ENCODE measurements at places on chromosomes 11 and 22.

DNA sequence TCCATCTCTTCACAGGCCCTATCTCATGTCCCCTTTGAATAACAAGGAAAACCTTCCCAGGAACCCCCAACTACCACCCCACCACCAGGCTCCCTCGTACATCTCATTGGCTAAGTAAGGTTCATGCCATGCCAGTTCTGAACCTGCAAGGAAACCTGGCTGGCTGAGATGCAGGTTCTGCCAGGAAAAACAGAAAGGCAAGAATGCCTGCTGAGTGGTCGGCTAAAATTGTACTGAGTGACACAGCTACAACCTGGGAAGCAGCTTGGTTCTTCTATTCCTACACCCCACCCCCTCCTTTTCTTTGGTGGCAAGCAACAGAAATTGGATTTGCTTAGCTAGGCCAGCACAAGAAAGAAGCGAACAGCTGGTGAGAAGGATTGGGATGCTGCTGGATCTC, 36.1 kb upstream of the TSPAN18 start:
- H3K36me3 ChIP-seq = no peaks in the 10 kb centered on the region
- H3K4me1 ChIP-seq = peaks cover 21% of the 10 kb centered on the region
- no peaks in the 10 kb centered on the region for H3K27me3 ChIP-seq
- no peak overlapping the region for H3K27ac ChIP-seq

- no peak for DNase-seq
- no peaks in the 10 kb centered on the region for H3K36me3 ChIP-seq
- no peak overlapping the region for H3K27ac ChIP-seq
- no peak overlapping the region for H3K4me3 ChIP-seq
- peaks cover 4% of the 10 kb centered on the region for H3K27me3 ChIP-seq
These were observed 76.9 kb downstream of the TENM4 start for GRCh38 chr11:79363861-79364378.

- H3K27ac ChIP-seq = no peak overlapping the region
- peaks cover 37% of the 10 kb centered on the region for H3K4me1 ChIP-seq
- no peaks in the 10 kb centered on the region for H3K27me3 ChIP-seq
- no peak for DNase-seq
These were observed 73.5 kb upstream of the PPARA start for GRCh38 chr22:46076651-46077339.

GRCh38 chr11:128407962-128408361, 179.4 kb downstream of the ETS1 start:
- peaks cover 73% of the 10 kb centered on the region for H3K4me1 ChIP-seq
- H3K36me3 ChIP-seq = no peaks in the 10 kb centered on the region
- DNase-seq = no peak
- H3K4me3 ChIP-seq = no peak overlapping the region
- H3K27me3 ChIP-seq = no peaks in the 10 kb centered on the region

GRCh38 chr11:44550123-44550522, 15.3 kb upstream of the CD82 start:
- H3K4me1 ChIP-seq = no peaks in the 10 kb centered on the region
- no peak overlapping the region for H3K4me3 ChIP-seq
- peaks cover 5% of the 10 kb centered on the region for H3K36me3 ChIP-seq
- H3K27ac ChIP-seq = no peak overlapping the region

DNA sequence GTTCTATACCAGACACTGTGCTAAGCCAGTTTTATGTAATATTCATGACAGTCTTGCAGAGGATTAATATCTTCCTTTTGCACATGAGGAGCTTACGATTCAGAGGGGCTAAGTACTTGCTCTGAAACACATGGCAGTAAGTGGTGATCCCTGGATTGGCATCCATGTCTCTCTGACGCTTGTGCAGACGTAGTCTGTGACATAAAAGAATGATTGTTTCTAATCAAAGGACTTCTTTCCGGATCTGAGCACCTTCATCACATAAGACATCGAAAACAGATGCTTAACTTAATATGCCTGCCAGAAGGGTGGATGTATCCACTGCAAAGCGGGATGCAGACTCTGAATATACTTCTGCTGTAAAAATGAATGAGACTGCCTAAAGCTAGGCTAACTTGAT, 74.8 kb downstream of the ARHGAP42 start:
- H3K27me3 ChIP-seq = no peaks in the 10 kb centered on the region
- no peaks in the 10 kb centered on the region for H3K36me3 ChIP-seq
- no peak for DNase-seq
- no peak overlapping the region for H3K27ac ChIP-seq

DNA sequence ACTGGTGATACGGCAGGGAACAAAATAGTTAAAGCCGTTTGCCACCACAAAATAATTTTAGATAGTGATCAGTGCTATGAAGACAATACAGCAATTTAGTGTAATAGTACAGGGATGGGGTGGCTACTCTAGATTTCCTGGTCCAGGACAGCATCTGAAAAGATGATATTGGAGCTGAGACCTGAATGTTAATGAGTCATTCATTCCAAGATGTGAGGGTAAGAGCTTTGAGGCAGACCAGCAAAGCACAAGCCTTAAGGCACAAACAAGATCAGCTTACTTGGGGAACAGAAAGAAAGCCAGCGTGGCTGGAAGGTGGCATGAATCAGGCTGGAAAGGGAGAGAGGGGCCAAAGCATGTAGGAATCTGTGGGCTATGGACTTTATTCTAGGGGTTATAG, 132.3 kb downstream of the TRIM44 start:
- H3K36me3 ChIP-seq = no peaks in the 10 kb centered on the region
- DNase-seq = no peak
- H3K27me3 ChIP-seq = no peaks in the 10 kb centered on the region
- H3K4me1 ChIP-seq = peaks cover 6% of the 10 kb centered on the region
- no peak overlapping the region for H3K4me3 ChIP-seq

DNA sequence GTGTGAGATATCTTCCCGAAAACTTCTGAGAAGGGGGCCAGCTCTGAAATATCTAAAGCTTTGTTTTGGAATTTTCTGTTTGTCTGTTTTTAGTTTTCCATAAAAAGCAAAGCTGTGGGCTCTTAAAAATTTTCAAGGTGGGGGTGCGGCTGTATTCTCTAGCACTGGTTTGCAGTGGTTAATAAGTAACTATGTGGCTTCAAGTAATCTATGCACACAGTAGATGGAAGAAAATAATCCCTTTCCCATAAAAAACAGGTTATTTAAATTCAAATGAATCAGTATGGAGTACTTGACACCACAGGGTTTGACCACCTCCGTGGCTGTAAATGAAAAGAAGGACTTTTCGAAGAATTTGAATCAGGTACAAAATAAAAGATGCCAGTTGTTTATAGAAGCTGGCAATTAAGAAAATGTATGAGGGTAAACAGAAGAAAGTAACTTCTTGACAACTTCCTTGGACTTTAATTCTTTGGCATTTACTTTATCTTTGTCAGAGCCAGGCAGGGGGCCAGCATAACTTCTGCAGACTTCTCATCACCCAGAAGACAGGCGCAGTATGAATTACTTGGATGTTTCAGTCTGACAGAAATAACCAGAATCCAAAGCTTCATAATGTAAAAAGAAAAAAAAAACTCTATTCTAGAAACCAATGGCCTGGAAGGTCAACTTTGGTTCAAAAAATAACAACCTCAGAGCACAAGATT, 981.0 kb downstream of the DLG2 start:
- no peak overlapping the region for H3K27ac ChIP-seq
- DNase-seq = no peak
- H3K4me1 ChIP-seq = no peaks in the 10 kb centered on the region
- H3K36me3 ChIP-seq = no peaks in the 10 kb centered on the region

DNA sequence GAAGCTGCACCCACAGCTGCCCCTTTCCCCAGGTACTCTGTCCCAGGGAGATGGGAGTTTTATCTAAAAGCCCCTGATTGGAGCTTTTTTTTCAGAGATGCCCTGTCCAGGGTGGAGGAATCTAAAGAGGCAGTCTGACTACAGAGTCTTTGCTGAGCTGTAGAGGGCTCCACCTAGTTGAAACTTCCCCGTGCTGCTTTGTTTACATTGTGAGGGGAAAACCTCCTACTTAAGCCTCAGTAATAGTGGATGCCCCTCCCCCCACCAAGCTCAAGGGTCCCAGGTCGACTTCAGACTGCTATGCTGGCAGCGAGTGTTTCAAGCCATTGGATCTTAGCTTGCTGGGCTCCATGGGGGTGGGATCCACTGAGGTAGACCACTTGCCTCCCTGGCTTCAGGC, 470.1 kb upstream of the LARGE1 start:
- H3K36me3 ChIP-seq = no peaks in the 10 kb centered on the region
- H3K4me3 ChIP-seq = no peak overlapping the region
- peaks cover 7% of the 10 kb centered on the region for H3K27me3 ChIP-seq
- no peak for DNase-seq

- peaks cover 81% of the 10 kb centered on the region for H3K4me1 ChIP-seq
- H3K36me3 ChIP-seq = no peaks in the 10 kb centered on the region
- H3K27me3 ChIP-seq = no peaks in the 10 kb centered on the region
- DNase-seq = no peak
- H3K4me3 ChIP-seq = no peak overlapping the region
- H3K27ac ChIP-seq = peak overlapping the region; percentile 79
These were observed 706 bp upstream of the CXCR5 start for GRCh38 chr11:118883004-118883367.

- H3K27me3 ChIP-seq = peaks cover 14% of the 10 kb centered on the region
- no peak for DNase-seq
- no peaks in the 10 kb centered on the region for H3K36me3 ChIP-seq
- peaks cover 8% of the 10 kb centered on the region for H3K4me1 ChIP-seq
- H3K27ac ChIP-seq = no peak overlapping the region
- no peak overlapping the region for H3K4me3 ChIP-seq
These were observed 34.1 kb downstream of the CHRDL2 start for GRCh38 chr11:74696939-74697675.

DNA sequence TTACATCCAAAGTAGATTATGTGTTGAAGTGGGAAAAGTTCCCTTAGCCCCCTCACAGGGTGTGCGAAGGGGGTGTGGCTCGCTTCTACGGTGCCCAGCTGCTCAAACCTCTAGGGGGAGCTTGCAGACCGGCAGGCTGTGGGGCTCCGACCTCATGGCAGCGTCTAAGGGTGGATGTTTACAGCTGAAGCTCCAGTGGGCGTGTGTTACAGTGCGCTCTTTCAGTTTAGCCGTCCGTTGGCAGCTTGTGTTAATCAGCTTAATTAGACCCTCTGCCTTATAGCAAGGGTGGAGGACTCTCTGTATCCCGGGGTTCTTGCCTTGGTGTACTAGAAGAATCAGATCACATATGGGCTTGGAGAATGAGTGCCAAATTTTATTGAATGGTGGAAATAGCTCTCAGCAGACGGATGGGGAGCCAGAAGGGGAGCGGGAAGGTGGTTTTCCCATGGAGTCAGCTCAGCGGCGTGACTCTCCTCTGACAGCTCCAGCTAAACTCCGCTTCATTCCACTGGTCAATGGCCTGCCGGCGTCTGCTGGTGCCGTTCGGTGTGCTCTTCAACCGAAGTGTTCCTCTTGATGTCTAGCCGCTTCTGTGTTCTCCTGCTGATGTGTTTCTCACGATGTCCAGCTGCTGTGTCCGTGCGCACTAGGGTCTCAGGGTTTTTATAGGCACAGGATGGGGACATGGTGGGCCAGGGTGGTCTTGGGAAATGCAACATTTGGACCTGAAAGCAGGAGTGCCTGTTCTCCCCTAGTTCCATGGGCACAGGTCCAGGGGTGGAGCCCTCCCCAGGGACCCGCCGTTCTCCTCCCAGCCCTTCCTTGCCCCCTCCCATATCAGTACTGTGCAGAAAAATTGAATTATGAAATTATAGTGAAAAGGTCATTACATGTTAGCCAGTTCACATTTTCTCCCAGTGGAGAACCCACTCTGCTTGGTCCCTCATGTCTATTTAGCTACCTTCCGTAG, 28.6 kb upstream of the OR10G7 start:
- H3K36me3 ChIP-seq = no peaks in the 10 kb centered on the region
- peak; percentile 33 for DNase-seq
- H3K27me3 ChIP-seq = peaks cover 51% of the 10 kb centered on the region
- H3K27ac ChIP-seq = no peak overlapping the region
- no peak overlapping the region for H3K4me3 ChIP-seq
- peaks cover 8% of the 10 kb centered on the region for H3K4me1 ChIP-seq

- H3K4me1 ChIP-seq = peaks cover 21% of the 10 kb centered on the region
- peaks cover 19% of the 10 kb centered on the region for H3K36me3 ChIP-seq
- no peak overlapping the region for H3K27ac ChIP-seq
- peak overlapping the region; percentile 84 for H3K4me3 ChIP-seq
- no peak for DNase-seq
These were observed 48.6 kb downstream of the MORC2 start for GRCh38 chr22:30919973-30920372.

GRCh38 chr11:2808850-2809846, 76.4 kb downstream of the CDKN1C start:
- H3K36me3 ChIP-seq = peaks cover 6% of the 10 kb centered on the region
- H3K4me3 ChIP-seq = no peak overlapping the region
- DNase-seq = no peak
- H3K4me1 ChIP-seq = peaks cover 50% of the 10 kb centered on the region

DNA sequence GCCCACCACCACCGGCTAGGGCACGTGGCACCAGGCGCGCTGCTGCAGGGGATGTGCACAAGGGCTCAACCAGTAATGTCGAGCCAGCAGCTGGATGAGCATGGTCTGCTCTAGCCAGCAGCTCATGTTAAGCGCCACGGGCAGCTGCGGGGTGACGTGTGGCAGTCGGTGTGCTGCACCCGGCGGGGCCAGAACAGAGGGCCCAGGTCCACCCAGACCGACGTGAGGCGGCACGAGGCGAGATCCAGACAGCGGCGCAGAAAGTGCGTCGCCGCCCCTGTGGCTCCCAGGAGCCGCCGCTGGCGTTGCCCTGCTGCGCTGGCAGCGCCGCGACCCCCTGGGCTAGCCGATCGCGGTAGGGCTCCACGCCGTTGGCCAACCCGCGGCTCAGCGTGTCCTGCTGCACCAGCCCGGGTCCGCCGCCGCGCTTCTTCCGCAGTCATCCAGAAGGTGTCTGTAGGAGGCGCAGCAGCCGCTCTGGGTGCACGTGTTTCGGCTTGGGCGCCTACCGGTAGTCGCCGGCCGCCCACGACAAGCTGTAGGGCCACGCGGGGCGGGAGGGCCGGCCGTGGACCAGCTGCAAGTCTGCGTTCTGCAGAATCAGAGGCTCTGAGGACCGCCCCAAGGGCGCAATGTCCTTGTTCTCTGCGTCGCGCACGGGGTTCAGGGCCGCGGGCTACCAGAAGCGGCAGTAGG, 4.6 kb upstream of the GALR3 start:
- no peaks in the 10 kb centered on the region for H3K36me3 ChIP-seq
- H3K27ac ChIP-seq = no peak overlapping the region
- peaks cover 25% of the 10 kb centered on the region for H3K27me3 ChIP-seq
- H3K4me1 ChIP-seq = peaks cover 14% of the 10 kb centered on the region
- peak overlapping the region; percentile 53 for H3K4me3 ChIP-seq

GRCh38 chr22:23267226-23268043, 87.1 kb downstream of the BCR start:
- H3K27me3 ChIP-seq = no peaks in the 10 kb centered on the region
- no peak overlapping the region for H3K4me3 ChIP-seq
- H3K27ac ChIP-seq = no peak overlapping the region
- peaks cover 5% of the 10 kb centered on the region for H3K4me1 ChIP-seq
- no peaks in the 10 kb centered on the region for H3K36me3 ChIP-seq

DNA sequence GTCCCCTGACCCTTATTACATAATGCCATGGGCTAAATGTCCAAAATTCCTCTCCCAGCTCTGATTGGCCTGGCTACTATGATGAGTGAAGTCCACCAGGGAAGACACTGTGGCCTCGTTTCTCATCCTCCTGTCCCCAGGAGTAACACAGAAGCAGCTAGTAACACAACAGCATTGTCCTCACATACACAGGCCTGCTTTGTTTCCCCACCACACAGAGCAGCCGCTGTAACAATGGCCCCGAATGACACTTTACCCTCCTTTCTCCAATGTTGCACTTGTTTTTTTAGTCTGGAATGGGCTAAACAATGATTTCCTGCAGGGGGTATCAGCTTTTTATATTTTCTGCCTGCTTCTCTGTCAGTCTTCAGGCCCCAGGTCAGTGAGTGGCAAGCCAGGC, at the start of gene PRR5L:
Gene PRR5L, plus strand, starts transcription at position 363 of the 400 bp plus-strand sequence. CDS start 104,834 bp downstream, outside the sequence.
- H3K27ac ChIP-seq = no peak within 1 kb of the TSS
- H3K4me1 ChIP-seq = no peaks in the 10 kb centered on the region
- DNase-seq = no peak
- H3K36me3 ChIP-seq = no peaks in the 10 kb centered on the region

All from naive thymus-derived CD8-positive, alpha-beta T cell (primary cell).